Stimulated activated CD4-positive, alpha-beta T cell treated with anti-CD3 and anti-CD28 coated beads, TNF-alpha, amount 100 ng/mL, for 24 hours (primary cell): ENCODE measurements at places on chromosomes 1 and 21.
A peak's percentile ranks its signal among the peaks of the same experiment; 100 is the strongest.

GRCh38 chr1:65762081-65762862, 30.4 kb upstream of the PDE4B start:
- DNase-seq = no peak

- DNase-seq = no peak
Measured at GRCh38 chr1:66494482-66494881, 39.5 kb upstream of the SGIP1 start.

GRCh38 chr1:30329802-30330557, 393.4 kb downstream of the MATN1 start:
- no peak for DNase-seq

DNA sequence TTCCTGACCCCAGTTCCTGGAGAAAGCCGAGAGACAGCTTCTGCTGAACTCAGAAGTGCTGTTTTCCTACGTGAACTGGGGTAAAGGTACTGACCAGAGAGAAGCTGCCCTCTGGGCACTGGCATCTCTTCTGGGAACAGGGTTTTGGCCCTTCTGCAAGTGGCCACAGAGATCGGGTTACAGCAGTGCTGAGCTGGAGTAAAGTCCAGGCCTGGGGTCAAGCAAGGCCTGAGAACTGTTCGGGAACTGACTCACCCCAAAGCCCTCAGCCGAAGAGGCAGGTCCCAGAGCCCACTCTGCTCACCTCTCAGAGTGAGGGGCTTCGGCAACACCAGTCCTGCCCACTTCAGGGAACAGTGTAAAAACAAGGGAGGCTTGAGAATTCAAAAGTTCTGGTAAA, 177.2 kb upstream of the RUNX1 start:
- no peak for DNase-seq

- no peak for DNase-seq
Measured at GRCh38 chr21:25370311-25370744, 237.0 kb downstream of the MRPL39 start.

DNA sequence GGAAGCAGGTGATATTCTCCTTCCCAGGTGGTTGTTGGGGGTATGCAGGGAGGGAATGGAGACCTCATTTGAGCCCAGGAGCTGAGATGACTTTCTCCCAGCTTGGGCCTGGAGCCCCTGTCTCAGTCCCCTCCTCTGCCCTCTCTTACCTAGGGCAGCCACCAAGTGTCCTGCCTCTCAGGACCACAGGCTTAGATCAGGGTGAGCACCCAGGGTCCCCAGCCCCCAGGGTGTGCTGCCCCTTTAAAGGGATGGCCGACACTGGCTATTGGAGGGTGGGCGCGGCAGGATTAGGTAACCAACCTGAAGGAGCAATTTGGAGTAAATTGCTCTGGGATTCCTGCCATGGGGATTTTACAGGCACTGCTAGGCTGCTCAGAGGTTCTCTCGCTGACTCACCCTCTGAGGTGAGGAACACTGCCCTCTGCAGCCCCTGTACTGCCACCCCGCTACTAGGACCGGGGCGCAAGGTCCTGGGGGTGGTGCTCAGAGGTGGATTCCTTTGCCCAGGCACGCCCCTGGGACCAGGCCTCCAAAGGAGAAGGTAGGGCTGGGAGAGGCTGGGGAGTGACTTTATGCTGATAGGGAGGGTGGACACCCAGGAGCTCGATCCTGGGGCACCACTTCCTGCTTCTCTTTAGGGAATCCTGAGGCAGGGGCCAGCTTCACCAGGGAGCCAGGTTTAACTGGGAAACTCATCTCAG, 1.5 kb downstream of the RPS6KA1 start:
- DNase-seq = no peak

DNA sequence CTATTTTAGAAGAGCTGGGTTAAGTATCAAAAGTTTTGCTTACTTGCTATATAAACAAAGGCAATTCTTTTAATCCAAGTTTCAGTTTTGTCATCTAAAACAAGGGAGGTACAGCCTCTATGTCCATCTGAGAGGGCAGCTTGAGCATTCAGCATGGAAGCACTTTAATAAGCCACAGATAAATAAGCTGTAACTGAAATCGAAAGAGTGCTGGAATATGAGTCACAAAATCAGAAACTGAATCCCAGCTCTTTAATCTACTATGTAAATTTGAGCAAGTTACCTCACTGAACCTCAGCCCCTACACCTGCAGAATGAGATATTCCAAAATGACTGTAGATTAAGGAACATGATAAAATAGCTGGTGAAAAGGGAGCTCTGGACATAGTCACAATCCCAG, 80.0 kb upstream of the HP1BP3 start:
- no peak for DNase-seq

DNA sequence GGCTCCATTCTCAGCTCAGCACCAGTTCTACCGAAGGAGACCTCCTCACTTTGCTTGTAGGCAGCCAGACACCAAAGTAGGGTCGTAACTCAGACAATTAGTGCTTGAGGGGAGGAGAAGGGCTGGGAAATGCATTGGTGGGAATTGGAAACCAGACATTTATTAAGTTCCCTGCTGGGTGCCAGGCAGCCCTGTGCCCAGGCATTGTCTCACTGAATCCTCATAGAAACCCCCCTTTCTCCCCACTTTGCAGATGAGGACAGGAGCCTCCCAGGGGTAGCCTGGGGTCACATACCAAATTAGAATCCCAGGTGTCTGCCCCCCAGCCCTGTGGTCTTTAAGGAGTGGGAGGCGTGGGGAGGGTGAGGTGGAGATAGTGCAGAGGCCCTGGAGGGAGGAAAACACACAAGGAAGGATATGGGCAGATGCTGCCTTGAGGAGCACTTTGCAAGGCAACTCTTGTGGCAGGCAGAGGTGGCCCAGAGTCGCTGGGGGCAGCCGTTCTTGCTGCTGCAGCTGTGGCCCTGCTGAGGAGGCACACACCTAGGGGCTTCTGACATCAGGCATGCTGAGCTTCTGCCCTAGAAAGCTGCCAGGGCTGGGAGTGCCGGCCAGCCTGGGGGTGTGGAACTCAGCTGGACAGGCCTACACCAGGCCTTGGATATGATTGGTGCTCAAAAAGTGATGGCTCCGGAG, 29.4 kb downstream of the CDK18 start:
- DNase-seq = no peak

DNA sequence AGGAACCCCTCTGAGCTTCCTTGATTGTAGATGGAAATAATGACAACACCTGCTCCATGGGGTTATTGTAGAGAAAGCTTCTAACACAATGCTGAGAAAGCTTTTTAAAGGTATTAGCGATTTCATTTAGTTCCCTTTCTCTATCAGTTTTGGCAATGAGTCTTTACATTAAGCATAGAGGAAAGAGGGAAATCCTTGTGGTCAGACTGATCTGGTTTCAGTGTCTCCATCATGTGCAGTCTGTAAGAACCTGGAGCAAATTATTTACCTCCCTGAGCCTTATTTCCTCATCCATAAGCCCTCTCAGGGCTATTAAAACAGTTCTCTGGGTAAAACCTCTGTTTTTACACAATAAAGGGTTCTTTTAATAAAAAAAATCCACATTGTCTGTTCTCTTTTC, 87.5 kb downstream of the FGGY start:
- DNase-seq = no peak

- no peak for DNase-seq
Measured at GRCh38 chr1:40337443-40337842, 20.4 kb upstream of the COL9A2 start.

GRCh38 chr1:24773618-24774017, 28.4 kb downstream of the CLIC4 start:
- no peak for DNase-seq

- DNase-seq = peak; percentile 73
Measured at GRCh38 chr1:1208713-1209433, 2.5 kb upstream of the TNFRSF18 start.

GRCh38 chr1:34868230-34869049, 8.9 kb upstream of the SMIM12 start:
- no peak for DNase-seq

- DNase-seq = no peak
Measured at GRCh38 chr1:170872663-170873062, 62.7 kb upstream of the MROH9 start.

GRCh38 chr1:3530926-3531818, 76.7 kb downstream of the ARHGEF16 start:
- DNase-seq = peak; percentile 53

DNA sequence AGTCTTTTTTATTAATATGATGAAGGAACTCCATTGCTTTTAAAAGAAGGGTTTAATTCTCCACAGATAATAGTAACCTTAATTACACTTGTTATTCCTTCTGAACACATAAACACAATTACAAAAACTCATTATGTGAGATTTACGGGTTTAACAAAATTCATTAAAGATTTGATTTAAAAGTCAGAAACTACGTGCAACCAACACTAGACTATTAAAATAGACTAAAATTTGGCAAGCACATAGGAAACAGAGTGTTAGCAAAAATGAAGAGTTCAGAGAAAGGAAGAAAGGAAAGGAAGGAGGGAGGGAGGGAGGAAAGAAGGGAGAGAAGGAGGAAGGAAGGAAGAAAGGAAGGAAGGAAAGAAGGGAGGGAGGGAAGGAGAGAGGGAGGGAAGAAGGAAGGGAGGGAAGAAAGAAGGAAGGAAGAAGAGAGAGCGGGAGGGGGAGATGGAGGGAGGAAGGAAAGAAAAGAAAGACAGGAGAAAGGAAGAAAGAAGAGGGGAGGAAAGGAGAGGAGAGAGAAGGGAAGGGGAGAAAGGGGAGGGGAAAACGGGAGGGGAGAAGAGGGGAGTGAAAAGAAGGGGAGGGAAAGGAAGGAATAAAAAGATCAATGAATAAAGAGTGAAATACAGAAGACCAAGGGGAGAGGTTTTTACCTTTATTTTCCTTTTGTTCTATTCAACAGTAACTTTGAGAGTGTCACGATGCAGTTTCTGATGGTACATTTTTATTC, 123.4 kb upstream of the LYPLAL1 start:
- DNase-seq = no peak

DNA sequence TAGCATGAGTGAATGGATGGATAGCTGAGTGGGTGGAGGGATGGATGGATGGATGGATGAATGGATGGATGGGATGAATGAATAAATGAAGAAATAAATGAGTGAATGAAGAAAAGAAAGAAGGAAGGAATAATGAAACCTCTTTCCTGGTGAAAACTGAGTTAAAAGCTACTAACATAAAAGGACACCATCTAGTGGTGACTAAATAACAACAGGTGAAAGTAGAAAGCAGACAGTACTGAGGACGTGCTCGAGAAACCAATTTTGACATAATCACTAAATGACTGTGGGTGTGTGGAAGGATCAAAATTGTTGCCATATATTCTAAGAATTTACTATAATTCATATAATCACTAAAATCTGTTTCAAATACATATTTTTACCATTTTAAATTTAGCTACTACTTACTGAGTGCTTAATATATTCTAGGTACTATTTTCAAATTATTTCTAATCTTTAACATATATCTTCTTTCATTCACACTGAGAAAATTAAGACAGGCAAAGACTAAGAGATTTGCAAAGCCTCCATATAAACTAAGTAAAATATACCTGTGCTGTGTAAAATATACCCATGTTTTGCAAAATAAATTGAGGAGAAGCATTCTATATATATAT, 522.9 kb downstream of the LRRIQ3 start:
- no peak for DNase-seq

GRCh38 chr1:234848972-234849649, 239.1 kb upstream of the IRF2BP2 start:
- no peak for DNase-seq

DNA sequence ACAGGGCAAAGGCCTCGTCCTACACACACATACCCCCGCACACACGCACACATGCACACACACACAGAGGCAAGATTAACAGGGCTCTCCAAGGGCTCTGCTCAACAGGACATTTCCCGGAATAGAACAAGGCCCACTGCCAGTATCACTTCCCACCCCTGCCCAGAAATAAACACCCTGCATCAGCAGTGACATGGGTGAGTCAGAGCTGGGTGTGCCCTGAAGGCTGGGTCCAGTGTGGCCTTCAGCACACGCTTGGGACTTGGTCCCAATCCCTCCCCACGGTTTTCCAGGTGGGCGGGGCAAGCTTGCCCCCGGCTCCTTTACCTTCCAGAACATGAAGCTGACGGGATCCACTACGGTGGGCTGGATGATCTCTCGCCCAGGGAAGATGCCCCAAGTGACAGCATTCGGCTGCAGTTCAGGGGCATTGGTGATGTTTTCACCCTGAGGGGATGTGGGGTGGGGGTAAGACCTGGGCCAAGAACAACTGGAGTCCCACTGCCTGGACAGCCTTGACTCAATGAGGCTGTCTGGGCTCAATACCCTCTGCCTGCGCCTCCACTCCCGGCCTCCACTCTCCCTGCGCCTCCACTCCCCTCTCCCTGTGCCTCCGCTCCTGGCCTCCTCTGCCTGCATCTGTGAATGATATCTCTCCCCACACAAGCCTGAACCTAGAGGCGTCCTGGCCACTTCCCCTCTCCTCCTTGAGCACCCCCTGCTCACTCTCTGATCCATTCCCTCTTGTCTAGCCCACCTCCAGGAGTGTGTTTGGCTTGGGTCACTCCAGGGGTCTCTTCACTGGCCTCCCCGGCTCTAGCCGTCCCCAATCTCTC, 14.7 kb downstream of the MTHFR start:
- no peak for DNase-seq

DNA sequence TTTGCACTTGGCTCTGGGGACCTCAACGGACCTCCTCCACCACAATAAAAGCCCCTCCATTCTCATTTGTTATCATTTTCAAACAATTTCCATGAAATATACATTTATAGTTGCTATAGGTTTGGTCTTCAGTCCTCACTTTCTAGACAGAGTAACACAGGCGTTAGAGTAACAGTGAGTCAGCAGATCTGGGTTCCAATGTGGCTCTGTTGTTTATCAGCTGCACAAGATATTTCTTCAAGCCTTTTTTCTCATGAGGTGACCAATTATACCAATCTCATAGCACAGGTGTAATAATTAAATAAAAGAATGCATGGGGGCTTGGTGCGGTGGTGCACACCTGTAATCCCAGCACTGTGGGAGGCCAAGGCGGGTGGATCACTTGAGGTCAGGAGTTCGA, 32.8 kb upstream of the PSMB2 start:
- no peak for DNase-seq

- DNase-seq = no peak
Measured at GRCh38 chr1:58718435-58718834, 18.6 kb upstream of the MYSM1 start.

DNA sequence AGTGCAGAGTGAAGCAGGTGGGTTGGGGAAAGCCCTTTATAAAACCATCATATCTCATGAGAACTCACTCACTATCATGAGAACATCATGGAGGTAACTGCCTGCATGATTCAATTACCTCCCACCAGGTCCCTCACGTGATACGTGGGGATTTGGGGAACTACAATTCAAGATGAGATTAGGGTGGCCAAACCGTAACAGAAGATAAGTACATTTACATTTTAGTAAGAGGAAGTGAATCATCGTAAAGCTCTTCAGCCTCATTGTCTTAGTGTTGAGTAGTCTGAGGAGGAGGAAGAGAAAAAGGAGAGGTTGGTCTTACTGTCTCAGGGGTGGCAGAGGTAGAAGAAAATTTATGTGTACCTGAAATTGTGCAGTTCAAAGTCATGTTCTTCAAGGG, 1053.4 kb upstream of the ADGRL4 start:
- no peak for DNase-seq

DNA sequence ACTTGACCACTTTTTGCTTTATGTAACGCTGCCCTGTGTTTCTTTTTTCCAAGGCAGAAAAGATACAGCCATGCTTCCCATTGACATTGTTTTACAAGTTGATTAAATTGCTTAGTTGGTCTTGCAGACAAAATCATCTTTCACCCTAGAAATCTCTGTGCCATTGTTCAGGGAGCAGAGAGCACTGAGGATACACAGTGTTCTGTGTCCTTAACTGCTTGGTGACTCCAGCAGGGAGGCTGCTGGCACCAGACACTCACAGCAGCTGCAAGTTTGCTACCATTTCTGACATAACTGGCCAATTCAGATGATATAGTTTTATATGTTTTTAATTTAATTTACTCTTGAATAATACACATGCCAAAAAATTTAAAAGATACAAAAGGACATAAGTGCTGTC, 118.7 kb downstream of the RGS2 start:
- DNase-seq = no peak

GRCh38 chr1:48079096-48079495, 81.9 kb upstream of the TRABD2B start:
- DNase-seq = no peak
